Tibial nerve (tissue), 4 donors: ENCODE measurements at places on chromosomes 7 and 10. TPM values are rescaled to one million over a fixed set of nuclear protein-coding genes. Genes with fewer than 3 reads are reported as not detected.
A peak's percentile ranks its signal among the peaks of the same experiment; 100 is the strongest.

DNA sequence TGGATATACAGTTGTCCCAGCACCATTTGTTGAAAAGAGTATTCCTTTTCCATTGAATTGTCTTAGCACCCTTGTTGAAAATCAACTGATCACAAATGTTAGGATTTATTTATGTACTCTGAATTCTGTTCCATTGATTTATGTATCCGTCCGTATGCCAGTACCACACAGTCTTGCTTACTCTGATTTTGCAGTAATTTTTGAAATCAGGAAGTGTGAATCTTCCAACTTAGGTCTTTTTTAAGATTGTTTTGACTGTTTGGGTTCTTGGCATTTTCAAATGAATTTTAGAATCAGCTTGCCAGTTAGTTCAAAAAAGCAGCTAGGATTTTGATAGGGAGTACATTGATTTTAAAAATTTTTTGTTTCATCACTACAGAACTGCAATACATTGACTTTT, 23.7 kb downstream of the CDK13 start:
- no peak for DNase-seq

PRSS37 gene
- total RNA-seq: not detected

TCAF2 gene
- total RNA-seq: 3.9 TPM

INTS1 gene
- 45.7 TPM for total RNA-seq

DNA sequence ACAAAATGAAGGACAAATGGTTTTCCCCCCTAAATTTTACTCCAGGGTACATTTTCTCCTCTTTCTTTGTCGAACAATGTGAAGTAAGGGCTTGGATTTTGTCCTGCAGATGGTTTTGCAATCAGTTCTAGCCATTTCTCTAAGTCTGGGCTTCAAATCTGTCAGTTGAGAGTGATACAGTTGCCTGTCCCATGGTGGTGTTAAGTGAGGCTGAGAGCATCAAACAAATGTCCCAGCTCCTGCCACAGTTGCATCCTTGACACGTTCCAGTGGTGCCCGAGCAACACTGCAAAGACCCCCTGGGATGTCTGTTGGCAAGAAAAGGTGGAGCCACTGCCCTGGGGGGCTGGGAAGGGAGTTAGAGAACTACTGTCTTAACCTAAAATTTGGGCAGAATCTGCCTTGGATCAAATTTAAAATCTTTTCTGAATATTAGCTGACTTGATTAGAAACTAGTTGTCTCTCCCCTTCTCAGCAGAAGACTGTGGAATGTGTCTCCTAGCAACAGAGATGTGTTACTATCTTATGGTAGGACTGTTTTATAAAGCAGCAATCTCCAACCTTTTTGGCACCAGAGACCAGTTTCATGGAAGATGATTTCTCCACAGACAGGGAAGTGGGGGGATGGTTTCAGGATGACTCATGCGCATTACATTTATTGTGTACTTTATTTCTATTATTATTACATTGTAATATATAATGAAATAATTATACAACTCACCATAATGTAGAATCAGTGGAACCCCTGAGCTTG, 102.0 kb upstream of the STEAP1B start:
- DNase-seq: peak; percentile 25

- no peak for DNase-seq
Measured at GRCh38 chr7:132750530-132751217, 174.4 kb upstream of the PLXNA4 start.

DNA sequence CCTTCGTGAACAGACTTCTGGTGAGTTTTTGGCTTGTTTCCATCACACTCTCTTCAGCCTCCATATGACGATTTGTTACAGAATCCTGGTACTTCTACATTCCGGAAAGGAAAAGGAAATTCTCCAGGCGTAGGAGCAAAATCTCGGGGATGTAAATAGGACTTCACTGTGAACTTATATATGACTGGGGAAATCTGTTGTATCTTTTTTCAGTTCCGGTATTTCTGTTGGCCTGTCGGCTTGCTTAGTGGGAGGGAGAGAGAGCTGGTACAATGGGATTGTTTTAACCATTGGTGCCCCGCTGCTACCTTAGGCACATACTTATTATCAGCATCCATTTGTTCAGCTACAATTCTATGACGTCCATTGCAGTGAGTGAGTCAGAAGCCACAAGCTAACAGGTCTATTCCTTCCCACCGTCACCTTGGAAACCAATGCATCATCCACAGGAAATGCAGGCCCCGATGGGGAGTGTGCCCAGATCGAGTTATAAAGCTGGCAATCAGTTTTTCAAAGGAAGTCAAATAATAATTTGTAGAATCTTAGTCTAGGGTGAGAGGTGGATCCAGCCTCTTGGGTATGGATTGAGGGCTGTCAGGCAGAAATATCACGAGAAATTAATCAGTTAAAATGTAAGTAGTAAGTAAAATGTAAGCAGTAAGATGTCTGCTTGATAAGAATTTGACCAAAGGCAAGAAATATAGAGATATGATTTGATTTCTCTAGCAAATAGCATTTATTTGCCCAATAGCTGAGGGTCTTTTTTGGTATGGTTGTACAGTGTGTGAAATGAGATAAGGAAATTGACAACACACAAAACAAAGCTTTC, 92.0 kb upstream of the MKLN1 start:
- no peak for DNase-seq

- DNase-seq: no peak
Measured at GRCh38 chr7:137915266-137915665, 68.5 kb upstream of the DGKI start.

- DNase-seq: no peak
Measured at GRCh38 chr10:65701168-65701776, 1224.6 kb upstream of the LRRTM3 start.

- no peak for DNase-seq
Measured at GRCh38 chr7:106485919-106486318, 175.0 kb downstream of the CCDC71L start.

DNA sequence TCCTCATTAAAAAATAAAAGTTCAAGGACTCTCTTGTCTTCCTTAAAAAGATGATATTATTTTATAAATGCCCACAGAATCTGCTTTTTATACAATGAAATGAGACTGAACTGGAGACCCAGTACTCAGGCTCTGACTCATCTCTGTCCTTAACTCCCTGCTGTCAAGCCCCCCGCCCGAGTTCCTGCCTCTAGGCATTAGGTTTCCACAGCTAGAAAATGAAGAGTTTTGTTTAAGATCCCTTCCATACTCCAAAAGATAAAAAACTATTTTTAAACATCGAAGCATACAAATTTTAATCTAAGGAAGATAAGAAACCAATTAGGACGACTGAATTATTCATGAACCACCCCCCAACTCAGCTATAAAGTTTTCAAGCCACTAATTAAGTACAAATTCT, 97.7 kb upstream of the FEZF1 start:
- DNase-seq: no peak

DNA sequence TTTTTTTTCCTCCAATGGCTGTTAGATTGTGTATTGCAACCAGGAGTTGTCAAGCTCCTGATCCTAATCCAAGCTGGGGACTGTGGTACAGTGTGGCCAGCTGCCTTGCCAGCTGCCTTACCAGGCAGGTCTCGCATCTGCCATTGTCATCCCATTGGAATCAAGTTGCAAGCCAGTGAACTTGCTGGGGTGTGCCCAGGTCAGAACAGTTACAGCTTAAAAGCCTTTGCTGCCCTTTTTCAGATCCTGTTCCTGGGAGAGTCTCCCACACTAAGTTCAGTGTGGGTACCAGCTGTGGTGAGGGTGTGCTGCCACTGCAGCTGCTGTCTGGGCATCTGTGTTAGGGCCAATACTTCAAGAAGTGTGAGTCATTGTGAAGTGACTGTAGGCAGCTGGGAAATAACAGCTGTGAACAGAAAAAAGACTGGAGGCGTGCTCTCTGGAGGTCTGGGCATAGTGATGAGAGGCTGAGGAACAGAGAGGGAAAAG, 72.8 kb downstream of the CCNY start:
- no peak for DNase-seq

DNA sequence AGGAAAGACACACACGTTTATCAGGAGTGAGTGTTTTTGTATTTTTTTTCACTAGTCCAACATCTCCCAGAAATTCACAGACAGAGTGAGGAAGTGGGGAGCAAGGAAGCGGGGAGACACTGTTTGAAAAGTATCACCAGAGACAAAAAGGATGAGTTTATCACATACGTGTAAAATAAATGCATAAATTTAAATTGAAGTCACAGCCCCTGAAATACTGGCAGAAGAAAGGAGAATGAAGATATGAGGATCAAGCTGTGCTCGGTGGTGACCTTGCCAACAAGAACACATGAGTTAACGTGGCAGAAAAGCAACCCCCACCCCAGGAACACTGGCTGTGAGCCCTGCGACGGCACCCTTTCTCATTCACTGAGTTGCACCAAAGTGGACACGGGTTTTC, 317.2 kb upstream of the AOAH start:
- DNase-seq: no peak

CALHM1 gene
- total RNA-seq: not detected

DNA sequence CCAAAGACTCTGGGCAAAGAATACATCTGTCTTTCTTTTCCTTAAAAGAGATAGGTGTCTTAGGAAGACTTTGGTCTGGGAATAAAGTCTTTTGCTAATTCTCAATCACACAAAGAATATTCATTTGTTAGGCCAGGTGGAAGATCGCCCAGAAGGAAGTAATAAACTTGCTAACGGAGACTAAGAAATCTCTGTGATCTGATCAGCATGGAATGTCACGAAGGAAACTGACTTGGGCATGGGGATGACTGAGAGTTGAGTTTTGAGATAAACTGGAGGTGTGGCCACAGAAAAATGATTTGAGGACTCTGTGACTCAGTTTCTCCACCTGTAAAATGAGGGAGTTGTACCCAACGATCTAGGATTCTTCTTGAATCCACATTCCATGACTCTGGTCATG, 161.1 kb upstream of the SVIL start:
- DNase-seq: no peak

DNA sequence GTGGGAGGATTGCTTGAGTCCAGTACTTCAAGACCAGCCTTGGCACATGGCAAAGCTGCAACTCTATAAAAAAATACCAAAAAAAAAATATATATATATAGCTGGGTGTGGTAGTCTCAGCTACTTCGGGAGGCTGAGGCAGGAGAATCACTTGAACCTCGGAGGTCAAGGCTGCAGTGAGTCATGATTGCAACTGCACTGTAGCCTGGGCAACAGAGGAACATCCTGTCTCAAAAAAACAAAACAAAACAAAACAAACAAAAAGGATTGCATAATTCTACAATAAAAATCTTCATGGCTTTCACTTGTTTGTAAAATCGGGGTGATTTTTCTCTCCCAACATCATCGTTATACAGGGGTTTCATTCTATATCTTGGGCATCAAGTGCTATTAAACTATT, 35.1 kb downstream of the GUSB start:
- DNase-seq: no peak

DNA sequence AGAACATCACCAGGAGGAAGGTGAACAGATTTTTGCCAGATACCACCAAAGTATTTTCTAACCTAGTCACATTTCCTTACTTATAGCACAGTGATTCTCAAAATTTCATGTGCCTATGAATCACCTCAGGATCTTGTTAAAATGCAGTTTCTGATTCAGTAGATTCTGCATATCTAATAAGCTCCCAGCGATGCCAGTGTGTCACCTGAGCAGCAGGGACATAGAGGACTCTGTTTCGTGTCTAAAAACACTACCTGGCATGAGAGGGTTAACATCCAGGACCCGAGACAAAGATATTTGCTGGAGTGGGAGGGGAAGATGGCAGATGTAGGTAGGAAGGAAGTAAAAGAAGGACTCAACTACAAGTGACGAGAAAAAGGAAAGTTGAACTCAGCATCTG, 252.1 kb upstream of the KMT2E start:
- no peak for DNase-seq

DNA sequence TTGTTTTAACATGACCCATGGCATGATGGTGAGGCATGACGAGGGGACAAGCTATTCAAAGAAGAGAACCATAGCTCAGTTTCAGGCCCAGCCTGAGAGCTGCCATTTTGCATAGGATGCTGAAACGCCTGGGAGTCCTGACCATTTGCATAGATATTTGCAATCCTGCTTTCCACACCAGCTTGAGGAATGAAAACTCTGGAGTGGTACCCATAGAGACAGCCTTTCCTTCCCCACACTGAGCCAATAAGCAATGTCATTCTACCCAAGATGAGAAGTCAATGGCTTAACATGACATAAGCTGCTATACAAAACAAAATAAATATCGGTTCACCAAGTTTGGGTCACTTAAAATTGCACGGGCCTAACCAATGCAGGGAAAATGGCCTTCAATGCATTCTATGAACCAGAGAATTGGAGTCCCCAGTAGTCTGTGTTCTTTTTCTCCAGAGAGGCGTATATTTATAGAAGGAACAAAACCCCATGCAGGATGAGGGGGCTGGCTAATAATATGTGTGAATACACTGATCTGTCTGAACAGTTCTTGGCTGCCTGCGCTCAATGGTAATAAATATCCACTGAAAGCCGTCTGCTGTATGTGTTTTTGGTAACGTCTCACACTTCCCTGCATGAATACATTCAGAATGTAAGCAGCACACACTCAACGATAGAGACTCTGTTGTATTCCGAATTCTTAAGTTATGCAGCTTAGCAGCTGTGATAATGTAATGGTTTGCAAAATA, 329.3 kb downstream of the FRMD4A start:
- no peak for DNase-seq

GRCh38 chr10:20897146-20897825, at the start of gene NEBL:
NEBL (minus strand) TSS chr10:20897311; CDS start chr10:20897205, 106 bp downstream.
- DNase-seq: no peak

ZNF783 gene
- total RNA-seq: 26.8 TPM

- DNase-seq: no peak
Measured at GRCh38 chr7:99499371-99499720, 735 bp downstream of the ZNF394 start.

PILRA gene
- total RNA-seq: 14.4 TPM
